ENCODE measurements at places on chromosomes 5 and 9.

- DNase-seq: no peak
Observed at GRCh38 chr5:34610546-34610945, 45.6 kb upstream of the RAI14 start.

GRCh38 chr5:5158472-5158895 is 18.4 kb downstream of the ADAMTS16 start:
- no peak for DNase-seq

DNA sequence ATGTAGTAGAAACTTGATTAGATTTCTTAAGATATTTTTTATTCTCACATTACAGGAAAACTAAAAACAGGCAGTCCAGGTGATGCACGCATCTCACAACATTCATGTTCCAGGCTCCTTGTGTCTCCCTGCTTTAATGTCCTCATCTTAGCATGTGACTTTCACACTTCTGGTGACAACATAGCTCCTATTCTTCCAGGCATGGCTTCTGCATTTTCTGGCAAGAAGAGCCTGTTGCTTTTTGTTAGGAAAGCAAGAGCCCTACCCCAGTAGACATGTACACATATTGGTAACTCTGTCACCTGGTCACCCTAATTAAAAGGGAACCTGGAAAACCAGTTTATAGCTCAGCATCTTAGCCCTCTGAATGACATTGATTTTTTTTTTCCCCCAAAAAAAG is 92.5 kb downstream of the PPIC start:
- no peak for DNase-seq

- no peak for DNase-seq
Observed at GRCh38 chr9:130995086-130996011, 13.6 kb upstream of the LAMC3 start.

GRCh38 chr5:98163796-98164493 is 609.5 kb upstream of the RGMB start:
- DNase-seq: no peak

- DNase-seq: peak; percentile 21
Observed at GRCh38 chr5:141732417-141732816, 50.4 kb upstream of the ARAP3 start.

GRCh38 chr5:143874312-143874711 is 62.4 kb downstream of the HMHB1 start:
- DNase-seq: no peak

DNA sequence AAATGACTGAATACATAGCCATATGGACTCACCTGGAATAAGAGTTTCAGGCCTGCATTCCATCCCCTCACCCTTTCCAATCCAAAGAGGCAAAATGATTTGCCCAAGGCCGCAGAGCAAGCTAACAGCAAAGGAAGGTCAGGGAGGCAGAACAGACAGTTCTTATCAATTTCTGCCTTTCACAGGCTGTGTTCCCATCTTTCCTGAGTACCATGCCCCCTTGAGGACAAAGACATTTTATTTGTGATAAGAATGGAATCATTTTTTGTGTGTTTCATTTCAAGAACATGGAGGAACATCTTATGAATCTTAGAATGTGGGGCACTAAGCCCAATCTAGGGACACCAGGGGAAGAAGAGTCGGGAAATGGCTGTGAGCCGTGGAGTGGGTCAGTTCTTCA is 13.9 kb downstream of the LHFPL2 start:
- DNase-seq: no peak

DNA sequence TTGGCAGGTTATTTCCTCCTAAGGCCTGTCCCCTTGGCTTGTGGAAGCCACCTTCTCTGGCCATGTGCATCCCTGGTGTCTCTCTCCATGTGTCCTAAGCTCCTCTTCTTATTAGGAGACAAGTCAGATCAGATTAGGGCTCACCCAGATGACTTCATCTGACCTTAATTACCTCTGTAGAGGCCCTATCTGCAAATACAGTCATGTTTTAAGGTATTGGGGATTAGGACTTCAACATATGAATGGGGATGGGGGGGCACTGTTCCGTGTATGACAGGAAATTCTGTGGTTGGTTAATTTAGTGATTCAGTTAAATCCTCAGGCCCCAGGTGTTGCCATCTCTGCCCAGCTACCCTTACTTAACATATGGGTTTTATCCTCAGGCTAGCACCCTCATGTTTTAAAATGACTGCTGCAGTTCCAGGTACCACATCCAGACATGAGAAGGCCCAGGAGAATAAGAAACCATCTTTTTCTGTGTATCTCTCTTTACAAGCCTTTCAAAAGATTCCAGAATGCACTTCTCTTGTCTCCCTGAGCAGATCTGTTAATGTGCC is 51.9 kb upstream of the RAI14 start:
- DNase-seq: no peak

DNA sequence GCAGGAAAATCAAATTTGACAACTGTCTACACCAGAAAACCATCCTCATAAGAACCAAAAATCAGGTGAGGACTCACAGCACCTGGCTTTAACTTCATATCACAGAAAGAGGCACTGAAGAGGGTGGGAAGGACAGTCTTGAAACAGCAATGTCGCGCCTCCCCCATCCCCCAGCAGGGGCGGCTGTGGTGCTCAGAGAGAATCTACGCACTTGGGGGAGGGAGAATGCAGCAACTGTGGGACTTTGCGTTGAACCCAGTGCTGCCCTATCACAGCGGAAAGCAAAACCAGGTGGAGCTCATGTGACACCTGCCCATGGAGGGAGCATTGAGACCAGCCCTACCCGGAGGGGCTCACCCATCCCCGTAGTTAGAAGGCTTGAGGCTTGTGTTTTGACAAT is 191.8 kb downstream of the MSX2 start:
- no peak for DNase-seq

GRCh38 chr5:9838916-9839315 is 208.8 kb upstream of the TAS2R1 start:
- DNase-seq: no peak

DNA sequence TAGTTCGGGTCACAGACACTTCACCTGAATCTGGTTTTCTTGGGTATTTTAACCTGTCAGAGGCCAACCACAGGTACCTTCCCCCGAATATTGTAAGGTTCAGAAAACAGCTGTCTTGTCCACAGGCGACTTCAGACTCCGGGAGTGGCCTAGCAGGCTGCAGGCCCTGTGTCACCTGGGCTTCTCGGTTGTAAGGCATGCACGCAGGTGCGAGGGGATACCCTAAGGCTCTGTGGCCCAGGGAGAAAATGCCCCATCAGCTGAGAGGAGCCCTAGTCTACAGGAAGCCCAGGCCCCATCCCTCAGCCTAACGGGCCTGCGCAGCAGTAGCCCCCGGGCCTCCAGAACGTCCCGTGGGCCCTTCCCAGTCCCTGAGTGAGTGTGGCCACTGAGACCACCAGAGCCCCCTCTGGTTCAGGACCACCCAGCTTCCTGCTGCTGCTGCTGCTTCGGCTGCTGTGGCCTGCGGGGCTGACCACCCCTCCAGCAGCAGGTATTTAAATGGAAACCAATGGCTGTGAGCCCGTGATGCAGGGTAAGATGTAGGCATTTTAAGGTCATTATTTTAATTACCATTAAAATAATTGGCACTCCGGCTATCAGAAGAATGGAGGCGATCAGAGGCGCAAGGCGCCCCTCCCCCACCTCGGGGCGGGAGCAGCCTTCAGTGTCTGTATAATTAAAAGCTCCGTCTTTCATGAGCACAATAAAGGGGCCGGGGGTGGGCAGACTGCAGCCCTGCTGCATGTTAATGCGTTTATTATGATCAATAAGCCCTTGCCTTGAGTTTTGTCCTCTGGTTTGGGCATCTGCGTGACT is 65.4 kb downstream of the PSMB7 start:
- DNase-seq: no peak

DNA sequence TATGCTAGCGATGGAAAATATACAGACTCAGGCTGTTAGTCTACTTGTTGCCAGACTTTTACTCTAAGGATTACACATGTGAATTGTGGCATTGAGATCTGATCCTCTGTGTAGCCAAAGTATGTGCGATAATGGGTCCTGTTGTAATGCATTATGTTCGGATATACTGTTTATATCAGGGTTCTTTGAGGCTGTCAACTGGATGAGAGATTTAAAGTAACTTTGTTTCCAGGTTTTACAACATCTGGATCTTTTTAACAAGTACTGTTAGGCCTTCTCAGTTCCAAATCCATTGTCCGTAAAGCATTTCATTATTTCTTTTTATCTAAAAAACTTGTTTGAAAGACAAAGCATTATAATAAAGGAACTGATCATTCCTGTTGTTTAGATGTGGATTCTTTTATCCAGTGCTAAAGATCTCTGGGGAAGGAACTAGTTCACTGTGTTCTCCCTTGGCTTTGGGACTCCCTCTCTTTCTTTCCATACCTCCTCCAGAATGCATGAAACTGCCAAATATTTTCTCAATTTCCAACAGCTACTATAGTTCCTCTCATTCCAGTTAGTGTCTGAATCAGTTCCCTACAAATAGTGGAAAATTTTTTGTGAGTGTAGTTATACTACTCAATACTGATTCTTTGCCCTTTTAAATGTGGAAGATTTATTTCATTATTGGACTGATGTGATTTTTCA is 68.8 kb downstream of the HACD4 start:
- DNase-seq: no peak

DNA sequence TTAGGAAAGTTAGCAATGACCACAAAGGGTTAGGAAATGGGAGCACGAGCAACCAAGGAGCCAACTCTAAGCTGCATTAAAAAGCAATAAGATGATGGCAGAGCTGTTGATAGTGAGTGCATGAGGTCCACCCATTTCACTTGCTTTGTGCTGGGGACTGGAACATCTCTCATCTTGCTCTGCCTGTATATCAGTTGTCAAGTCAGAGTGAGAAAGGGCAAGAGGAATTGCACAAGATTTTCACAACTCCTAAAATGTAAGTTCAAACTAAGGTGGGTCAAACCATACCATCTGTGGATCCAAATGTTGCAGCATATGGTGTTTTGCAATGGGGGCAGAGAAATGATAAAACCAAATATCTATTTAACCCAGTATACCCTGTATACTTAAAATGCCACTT is 2.8 kb upstream of the ESM1 start:
- DNase-seq: no peak

DNA sequence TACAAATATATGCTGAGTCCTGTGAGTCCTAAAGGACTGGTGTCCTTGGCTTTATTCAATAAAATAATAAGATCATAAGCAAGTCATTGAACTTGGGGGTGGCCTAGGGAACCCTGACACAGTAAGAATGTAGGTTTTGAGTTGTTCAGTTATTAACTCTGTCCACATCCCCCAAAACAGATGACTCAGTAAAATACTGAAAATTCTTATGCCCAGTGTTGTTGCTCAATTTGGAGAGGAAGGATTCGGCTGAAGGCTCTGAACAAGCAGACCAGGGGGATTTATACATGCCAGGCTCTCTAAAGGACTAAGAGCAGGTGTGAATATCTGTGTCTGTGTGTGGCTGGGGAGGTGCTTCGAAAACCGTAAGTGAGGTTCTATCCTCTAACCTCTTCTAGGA is 173.7 kb downstream of the RMI1 start:
- no peak for DNase-seq

DNA sequence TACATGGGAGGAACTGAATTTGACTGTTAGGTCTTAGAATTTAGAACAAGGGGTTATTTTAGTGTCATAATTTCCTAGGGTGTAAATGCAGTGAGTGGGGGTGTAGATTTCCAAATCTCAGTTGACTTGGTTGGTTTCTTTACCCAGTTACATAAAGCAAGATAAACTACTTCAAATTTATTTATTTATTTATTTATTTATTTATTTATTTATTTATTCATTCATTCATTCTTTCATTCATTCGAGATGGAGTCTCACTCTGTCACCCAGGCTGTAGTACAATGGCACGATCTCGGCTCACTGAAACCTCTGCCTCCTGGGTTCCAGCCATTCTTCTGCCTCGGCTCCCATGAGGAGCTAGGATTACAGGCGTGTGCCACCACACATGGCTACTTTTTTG is 200.4 kb downstream of the SLF1 start:
- DNase-seq: no peak
